NCI-H1436 treated with DMSO at 0.1 percent for 48 hours (cell line): ENCODE measurements at places on chromosomes 1 and 21.

DNA sequence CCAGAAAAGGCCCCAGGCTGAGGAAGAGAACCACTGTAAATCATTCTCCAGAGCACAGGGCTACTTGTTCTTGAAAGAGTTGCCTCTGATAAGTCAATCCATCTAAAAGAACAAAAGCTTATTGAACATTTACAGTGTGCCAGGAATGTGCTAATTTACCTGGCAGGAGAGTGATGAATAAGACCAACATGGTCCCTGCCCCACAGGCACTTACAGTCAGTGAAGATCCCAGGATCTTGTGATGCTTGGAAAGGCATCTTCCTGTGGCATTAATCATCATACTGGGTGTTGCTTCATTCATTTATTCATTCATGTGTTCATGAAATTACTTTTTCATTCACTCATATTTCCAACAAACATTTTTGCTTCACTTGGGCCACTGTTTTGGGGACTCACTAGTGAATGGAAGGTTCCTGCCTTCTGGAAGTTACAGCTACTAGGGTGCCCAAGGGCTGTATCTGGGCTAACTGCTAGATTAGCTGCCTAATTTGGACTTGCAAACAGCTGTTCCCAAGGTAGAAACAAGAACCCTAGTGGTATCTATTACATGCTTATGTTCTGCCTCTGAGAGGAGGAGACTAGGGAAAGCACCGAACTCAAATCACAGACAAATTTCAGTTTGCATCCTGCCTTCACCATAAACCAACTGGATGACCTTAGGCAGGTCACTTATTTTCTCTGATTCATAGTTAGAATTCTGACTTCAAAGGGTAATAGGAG is 133.5 kb downstream of the CLIC6 start:
- DNase-seq = no peak

- DNase-seq = no peak
Observed at GRCh38 chr1:156262461-156263287, 14.8 kb upstream of the PAQR6 start.

- DNase-seq = no peak
Observed at GRCh38 chr1:190212450-190212849, 265.2 kb downstream of the BRINP3 start.

DNA sequence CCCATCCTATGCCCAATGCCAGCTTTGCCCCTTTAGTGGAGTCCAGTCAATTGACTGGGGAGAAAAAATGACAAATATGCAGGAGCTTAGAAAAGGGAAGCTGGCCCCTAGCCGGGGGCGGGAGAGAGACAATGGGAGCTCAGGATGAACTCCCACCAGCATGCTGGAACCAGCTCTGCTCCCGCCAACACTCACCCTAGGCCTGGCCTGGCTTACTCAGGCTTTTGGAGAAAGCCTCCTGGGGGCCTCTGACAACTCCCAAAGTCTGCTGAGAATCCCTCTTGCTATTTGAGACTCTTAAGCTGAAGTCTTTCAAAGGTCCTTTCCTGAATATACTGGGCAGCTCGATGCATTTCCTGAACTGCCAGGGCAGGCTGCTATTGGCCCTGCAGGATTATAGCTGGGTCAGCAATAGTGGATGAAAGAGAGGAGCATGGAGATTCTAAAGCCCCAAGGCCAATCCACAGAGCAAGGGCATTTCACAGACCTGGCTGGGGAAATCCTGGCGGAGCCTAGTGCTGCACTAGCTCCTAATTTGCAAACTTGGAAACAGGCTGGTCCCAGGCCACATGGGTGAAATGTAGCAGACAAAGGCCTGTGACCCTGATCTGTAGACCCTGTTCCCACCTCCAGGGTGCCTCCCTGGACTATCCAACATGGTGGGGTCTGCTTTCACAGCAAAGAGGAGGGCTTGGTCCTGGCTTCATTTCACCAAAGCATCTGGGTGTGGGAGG is 35.7 kb upstream of the CLSTN1 start:
- no peak for DNase-seq

DNA sequence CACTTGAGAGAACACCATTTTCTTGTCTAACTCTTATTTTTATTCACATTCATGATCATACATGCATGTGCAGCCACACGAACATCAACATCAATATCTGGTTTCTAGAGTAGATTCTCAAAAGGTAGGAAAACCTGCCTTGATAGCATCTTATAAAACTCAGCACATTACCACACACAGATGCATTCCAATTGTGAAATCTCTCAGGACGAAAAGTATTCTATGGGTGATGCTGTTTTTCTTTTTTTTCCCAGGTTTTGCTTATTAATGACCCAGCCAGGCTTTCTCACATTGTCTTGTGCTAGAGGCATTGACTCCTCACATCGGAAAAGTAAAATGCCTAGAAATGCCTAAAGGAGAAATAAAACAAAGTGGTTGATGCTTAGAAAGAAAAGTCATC is 562.8 kb downstream of the KIF26B start:
- DNase-seq = no peak

GRCh38 chr1:161324020-161324419 is 9.8 kb downstream of the SDHC start:
- no peak for DNase-seq

- no peak for DNase-seq
Observed at GRCh38 chr21:15006594-15007230, 58.1 kb downstream of the NRIP1 start.

- no peak for DNase-seq
Observed at GRCh38 chr1:62395291-62395690, 41.6 kb upstream of the USP1 start.

DNA sequence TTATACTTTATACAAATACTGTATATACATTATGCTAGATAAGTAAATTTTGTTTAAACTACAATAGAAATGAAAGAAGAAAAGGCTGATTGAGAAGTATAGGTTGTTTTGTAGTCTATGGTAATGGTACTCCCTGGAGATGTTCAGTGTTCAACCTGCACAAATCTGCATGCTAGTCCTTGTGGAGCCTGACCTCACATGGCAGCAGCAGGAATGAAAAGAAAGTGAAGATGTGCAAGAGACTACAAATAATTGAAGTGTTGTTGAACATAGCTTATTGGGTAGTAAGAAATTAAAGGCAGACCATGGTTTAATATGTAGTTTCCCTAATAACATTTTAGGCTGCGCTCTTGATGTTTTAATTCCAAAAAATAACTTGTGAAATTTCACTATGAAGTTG is 201.2 kb downstream of the TGFB2 start:
- DNase-seq = no peak

GRCh38 chr1:186420311-186420710 is 40.6 kb downstream of the PDC start:
- DNase-seq = no peak

DNA sequence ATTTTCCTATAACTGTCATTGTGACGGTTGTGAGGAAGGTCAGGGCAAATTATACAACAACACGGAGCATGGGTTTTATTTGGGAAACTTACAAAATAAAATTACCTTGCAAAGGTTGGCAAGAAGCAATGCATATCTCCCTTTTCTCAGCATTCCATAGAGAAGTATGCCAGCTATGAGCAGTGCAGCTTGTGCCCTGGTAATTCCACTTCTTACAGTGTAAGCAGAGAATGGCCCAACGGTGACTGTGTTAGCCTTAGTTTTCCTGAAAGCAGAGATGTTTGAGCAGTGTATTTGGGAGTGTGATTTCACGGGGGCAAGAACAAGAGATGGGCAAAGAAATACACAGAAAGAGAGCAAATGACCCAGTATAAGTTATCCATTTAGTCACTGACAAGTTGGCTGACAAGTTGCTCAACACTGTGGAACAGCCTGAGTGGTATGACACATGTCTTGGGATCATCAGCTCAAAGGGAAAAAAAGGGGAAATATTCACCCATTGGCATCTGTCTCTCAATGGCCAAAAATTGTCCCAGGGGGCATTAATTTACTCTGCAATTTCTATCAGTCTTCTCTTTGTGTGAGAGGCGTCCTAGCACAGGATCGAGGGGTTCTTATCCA is 210.9 kb upstream of the NRIP1 start:
- no peak for DNase-seq

GRCh38 chr1:10530756-10531495 is 56.2 kb downstream of the PEX14 start:
- no peak for DNase-seq
